Peyer's patch (tissue), 4 donors: ENCODE measurements at places on chromosomes 3 and 15. TPM values are rescaled to one million over a fixed set of nuclear protein-coding genes. Genes with fewer than 3 reads are reported as not detected.

Gene ACKR4
- 12.6 TPM for total RNA-seq

Gene LYZL4
- not detected for total RNA-seq

Gene ARGFX
- not detected for total RNA-seq

Gene PPARG
- total RNA-seq = 46.4 TPM

Gene MYH15
- not detected for total RNA-seq

Gene ZIC4
- total RNA-seq = not detected

Gene CD86
- total RNA-seq = not detected

Gene SCN5A
- total RNA-seq = not detected

Gene PLCH1
- total RNA-seq = 19.1 TPM

Gene FBXO40
- not detected for total RNA-seq

Gene ZNF660
- 1.2 TPM for total RNA-seq
